ENCODE measurements at places on chromosomes 4 and X. TPM values are rescaled to one million over a fixed set of nuclear protein-coding genes. Genes with fewer than 3 reads are reported as not detected.

MSX1 gene
- 1.1 TPM for polyA plus RNA-seq

NXF2 gene
- not detected for polyA plus RNA-seq

PLAC8 gene
- polyA plus RNA-seq = 0.86 TPM

REST gene
- polyA plus RNA-seq = 2.5 TPM

AGA gene
- 5.4 TPM for polyA plus RNA-seq

ARX gene
- polyA plus RNA-seq = 2.6 TPM

MAGEC3 gene
- not detected for polyA plus RNA-seq

EDNRA gene
- polyA plus RNA-seq = 0.86 TPM

SPANXN4 gene
- polyA plus RNA-seq = not detected

TLR10 gene
- polyA plus RNA-seq = 0.01 TPM

ETDB gene
- not detected for polyA plus RNA-seq
